Activated T-cell treated with anti-CD3 and anti-CD28 coated beads, Interleukin-2, amount 50 U/mL, for 48 hours (primary cell): ENCODE measurements at places on chromosomes 6 and 20.
A peak's percentile ranks its signal among the peaks of the same experiment; 100 is the strongest.

DNA sequence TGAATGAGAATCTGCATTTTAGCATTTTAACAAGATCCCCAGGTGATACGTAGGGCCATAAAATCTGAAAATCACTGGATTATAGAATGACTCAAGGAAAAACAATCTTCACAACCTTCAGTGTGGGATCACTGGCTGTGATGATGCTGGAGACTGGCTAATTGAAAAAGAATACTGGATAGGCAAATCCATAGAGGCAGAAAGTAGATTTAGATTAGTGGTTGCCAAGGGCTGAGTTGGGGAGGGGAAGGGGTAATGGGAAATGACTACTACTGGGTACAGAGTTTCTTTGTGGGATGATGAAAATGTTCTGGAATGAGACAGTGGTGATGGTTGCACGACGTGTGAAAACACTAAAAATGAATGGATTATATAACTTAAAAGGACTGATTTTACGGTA is 84.1 kb downstream of the CDK19 start:
- DNase-seq = no peak

GRCh38 chr20:43404878-43405277 is 52.8 kb upstream of the SRSF6 start:
- peak; percentile 38 for DNase-seq

DNA sequence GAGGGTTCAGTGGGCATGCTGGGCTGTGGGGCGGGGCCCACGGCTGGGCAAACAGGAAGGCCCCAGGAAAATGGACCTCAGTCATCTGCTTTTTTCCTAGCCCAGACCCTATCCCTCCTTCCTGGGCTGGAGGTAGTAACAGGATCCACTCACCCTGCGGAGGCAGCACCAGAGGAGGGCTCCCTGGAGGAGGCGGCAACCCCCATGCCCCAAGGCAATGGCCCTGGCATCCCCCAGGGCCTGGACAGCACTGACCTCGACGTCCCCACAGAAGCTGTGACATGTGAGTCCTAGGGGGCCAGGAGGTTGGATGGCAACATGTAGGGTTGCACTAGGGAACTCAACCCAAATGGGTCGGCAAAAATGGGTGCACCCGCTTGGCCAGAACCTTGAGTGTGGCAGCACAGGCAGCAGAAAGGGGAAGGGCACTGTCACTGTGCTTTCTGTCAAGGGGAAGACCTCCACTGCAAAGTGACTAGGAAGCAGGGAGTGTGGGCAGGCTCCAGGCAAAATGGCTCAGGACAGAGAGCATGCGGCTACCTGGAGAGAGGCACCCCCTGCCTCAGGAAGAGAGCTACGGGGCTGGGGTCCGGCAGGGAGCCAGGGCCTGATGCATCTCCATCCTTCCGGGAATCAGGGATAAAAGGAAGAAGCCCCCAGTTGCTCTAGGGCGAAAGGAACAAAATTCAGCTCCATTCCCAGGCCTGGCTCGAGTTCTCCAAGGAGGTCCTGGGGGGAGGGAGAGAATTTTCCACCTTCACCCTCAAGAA is 7.9 kb downstream of the MDFI start:
- DNase-seq = no peak

DNA sequence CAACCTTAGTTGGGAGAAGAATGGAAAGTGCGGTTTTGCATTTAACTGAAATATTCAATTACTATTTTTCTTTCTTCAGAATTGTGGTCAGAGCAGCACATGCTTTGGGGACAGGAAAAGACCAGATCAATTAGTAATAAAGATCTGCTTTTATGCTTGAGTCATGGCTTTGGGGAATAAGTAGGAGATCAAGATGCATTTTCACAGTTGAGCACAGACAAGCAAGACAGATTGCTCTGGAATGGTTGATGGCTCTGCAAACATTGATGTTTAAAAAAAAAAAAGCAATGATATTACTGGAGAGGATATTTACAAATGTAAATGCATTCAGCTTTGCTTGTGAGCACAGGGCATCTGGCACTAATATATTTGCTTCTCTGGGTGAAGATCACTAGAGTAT is 224.4 kb upstream of the SASH1 start:
- no peak for DNase-seq

- peak; percentile 76 for DNase-seq
These were observed 32.5 kb downstream of the SLC22A2 start for GRCh38 chr6:160226118-160226591.

- no peak for DNase-seq
These were observed 42.6 kb downstream of the PLCG1 start for GRCh38 chr20:41179961-41180360.

DNA sequence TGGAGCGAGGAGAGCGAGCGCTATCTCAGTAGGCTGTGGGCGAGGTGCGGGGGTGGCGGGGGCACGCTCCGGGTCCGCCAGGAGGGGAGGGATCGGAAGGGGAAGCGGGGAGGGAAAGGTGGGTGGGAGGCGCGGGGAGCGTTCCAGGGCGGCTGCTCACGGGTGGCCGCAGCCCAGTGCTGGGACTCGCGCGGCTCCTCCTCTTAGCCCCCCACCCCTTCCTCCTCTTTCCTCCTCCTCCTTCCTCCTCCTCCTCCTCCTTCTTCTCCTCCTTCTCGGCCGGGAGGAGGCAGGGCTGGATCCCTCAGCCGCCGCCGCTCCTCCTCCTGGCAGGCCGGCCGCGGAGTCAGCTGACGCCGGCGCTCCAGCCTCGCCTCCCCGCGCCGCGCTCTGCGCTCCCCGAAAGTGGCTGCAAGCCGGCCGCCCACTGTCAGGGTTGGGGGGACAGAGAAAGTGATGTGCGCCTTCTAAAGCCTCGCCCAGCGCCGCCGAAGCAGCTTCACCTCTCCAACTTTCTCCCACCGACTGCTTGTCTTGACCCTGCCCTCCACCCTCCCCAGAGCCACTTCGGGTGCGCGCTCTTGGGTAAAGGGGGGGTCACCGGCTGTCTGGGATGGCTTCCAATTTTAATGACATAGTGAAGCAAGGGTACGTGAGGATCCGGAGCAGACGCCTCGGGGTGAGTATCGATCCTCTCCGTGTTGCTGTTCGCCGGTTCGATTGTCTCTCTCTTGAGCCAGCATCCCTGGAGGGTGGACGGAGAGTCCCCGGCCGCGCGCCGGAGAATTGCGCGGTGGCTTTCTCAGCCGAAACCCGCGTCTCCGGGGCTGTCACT is at the start of gene DOK5:
Gene DOK5 (plus strand): TSS at position 260 of the 835 bp plus-strand sequence. CDS start 354 bp downstream, at position 614.
- DNase-seq = peak; percentile 21

DNA sequence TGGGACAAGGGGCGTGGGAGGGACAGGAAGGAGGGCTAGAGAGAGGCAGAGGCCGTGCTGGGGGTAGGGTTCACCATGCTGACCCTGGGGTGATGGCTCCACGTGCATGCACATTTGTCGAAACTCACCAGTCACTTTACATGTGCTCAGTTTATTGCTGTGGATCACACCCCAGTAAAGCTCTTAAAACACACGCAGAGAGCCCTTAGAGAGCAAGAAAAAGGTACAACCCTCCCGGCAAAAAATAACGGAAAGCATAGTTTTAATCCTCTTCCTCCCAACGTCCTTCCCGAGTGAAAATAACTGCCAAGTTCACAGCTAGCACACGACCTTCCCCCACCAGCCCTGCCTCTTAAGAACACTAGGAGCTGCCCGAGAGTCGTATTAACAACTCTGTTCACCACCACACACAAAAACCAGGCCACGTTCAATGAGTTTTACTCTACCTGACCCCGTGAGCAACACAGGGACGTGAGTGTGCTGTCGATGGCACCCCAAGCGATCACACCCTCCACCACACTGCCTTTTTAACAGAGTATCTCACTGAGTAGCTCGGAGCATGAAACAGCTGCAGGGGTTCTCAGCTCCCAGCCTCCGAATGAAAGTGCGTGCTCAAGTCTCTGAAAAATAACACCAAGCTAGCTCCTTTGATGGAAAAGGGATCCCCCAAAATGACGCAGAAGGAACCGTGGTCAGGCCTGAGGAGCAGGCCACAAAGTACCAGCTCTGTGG is 39.7 kb downstream of the TAF4 start:
- DNase-seq = no peak

DNA sequence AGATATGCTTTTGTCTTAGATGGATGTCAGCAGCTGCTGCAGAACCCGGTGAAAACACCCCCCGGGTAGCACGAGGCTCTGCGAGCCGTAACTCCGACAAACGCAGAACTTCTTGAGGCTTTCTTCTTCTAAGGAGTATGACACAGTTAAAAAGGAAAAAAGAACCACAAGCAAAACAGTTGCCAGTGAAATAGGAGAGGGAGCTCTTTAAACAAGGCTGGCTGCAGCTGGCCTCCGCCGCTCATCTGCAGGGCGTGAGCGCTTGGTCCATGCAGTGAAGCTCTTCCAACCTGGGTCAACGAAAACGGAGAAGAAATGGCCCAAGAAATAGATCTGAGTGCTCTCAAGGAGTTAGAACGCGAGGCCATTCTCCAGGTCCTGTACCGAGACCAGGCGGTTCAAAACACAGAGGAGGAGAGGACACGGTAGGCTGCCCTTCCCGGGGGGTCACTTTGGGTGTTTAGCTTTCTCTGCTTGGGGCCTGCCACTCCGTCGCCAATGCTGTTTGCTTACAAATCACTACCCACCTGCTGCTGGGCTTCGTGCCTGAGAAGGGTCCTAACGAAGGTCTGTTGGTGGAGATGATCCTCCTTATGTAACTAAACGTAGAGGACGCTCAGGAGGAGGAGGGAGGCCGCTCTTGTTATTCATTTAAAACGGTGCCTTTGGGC is 13.2 kb downstream of the SYTL3 start:
- DNase-seq = no peak

DNA sequence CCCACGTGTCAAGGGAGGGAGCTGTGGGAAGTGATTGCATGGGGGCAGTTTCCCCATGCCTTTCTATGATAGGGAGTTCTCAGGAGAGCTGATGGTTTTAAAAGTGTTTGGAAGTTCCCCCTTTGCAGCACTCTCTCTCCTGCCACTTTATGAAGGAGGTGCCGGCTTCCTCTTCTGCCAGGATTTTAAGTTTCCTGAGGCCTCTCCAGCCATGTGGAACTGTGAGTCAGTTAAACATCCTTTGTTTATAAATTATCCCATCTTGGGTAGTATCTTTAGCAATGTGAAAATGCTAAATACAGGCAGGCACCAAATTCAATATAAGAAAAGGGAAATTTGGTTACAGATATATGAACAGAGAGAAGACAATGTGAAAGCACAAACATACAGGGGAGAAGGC is 96.4 kb upstream of the EPHA7 start:
- no peak for DNase-seq

- peak; percentile 92 for DNase-seq
These were observed 10.7 kb downstream of the TUBB start for GRCh38 chr6:30730601-30731435.

DNA sequence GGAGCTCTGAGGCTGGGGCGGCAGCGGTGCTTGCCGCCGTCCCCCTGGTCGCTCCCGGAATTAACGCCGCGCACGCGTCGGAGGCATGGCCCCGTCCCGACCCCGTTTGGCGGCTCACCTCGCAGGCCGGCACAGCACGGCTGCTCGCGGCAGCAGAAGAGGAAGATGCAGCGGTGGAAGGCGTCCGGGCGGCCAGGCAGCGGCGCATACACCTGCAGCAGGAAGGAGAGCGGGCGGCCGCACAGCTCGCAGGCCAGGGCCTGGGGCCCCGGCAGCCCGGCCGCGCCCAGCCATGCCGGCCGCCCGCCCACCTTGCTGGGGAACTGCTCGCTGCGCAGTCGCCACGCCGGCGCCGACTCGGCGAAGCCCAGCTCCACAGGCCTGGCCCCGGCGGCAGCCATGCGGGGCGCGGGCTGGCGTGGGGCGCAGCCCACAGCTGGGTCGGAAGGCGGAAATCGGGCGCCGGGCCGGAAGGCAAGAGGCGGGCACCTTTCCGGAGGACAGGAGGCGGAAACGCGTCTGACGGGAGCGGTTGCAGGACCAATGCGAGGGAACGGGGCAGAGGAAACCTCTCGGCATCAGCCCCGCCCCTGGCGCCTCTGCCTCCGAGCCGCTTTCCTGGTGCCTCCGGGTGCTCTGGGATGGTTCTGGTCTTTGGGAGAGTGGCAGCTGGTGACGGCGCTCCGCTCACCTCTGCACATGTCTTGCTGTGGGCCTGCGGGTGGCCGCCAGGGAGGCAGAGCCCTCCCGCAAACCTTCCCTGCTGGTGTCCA is at the start of gene PDCD2:
Gene PDCD2 (minus strand): TSS at position 457 of the 773 bp plus-strand sequence. CDS start 56 bp downstream, at position 401.
- peak; percentile 94 for DNase-seq
